ENCODE measurements at places on chromosomes 3 and 15.

DNA sequence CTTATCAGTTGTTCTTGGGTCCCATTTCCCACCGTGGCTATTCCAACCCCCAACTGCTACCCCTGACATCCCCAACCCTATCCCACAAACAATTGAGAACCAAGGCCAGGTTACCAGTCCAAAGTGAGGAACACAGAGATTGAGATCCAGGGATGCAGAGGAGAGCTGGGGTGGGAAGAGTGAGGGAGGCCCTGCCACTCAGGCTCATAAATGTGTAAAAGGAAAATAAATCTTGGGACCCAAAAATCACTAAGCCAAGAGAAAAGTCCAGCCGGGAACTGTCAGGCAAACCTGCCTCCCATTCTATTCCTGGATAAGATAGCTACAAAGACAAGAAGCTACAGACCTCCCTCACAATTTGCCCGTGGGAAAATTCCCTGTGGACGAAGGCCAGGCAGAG is 101.1 kb upstream of the DLG1 start:
- DNase-seq: no peak

- DNase-seq: no peak
Measured at GRCh38 chr3:36303286-36303685, 77.0 kb upstream of the STAC start.

- DNase-seq: no peak
Measured at GRCh38 chr3:116059421-116060096, 385.7 kb downstream of the LSAMP start.

GRCh38 chr15:40344217-40344616 is 3.5 kb upstream of the CCDC9B start:
- DNase-seq: no peak

- DNase-seq: no peak
Measured at GRCh38 chr3:154247806-154248415, 76.4 kb downstream of the DHX36 start.

- DNase-seq: no peak
Measured at GRCh38 chr3:136671921-136672320, 80.3 kb downstream of the STAG1 start.

GRCh38 chr15:59244337-59244736 is 37.7 kb downstream of the LDHAL6B start:
- no peak for DNase-seq

DNA sequence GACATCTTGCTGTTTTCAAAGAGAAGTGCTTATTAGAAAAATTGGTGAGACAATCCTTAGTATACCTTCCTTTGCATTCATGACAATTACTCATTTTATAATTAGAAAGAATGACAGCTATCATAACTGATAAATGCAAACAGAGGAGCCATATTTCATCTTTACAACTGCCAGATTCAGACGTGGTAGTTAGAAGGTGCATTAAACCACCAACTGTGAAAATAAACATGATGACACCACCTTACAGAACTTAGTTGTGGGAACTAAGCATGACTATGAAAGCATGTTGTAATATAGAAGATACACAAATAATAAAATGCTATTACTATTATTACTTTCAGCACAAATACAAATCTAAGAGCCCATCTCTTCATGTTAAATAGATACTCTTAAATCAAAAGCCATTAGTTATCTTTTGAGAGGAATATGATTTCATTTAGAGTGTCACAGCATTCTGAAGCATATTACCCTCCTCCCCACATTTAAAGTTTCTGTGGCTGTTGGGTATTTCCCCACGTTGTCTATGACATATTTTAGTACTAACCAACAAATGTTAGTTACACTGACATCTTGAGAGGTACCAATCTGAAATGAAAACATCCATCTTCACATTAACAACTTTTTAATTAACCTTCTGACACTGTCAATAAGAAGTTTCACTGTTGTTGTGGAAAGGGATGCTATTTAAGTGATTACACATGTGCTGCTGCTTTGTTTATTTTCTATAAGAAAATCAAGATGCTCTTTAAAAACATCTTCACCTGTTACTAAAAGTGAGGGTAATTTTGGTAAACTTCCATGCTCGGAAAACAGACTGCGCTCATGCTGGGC is 163.8 kb downstream of the LSAMP start:
- DNase-seq: no peak

- DNase-seq: no peak
Measured at GRCh38 chr3:131223373-131224289, 157.9 kb upstream of the NUDT16 start.

DNA sequence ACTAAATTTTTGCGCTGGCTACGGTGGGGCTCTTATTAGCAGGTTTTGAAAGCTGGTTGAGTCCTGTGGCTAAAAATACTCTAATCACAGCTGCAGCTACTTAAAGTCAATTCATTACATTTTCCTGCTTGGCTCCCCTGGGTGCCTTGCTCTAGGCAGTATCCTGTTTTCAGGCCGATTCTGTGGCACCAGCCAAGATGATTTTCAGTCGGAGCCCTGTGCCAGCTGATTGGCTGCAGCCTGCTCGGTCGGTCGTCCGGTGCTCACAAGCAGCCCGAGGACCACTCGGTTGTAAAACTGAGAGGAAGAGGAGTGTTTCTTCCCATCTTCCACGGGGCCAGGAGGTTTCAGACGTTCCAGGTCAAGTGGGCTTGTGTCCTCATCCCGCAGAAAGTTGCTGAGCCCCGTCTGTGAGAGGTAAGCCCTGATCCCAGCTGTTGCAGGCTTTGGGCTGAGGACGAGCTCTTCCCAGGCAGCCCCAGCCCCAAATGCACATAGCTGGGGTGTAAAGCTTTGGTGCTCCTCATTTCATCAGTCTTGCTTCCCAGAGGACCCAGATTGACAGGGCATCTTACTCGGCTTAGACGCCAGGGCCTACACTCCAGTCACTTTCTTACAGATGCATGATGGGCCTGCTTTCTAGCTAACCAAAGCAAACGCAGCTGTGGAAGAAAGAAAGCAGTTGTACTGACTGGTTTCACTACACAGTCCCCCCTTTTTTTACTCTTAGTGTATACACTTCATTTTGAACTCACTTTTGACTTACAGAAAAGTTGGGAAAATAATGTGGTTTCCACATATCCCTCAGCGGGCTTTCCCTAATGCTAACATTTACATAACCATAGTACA is 15.9 kb downstream of the LYSMD4 start:
- DNase-seq: no peak

GRCh38 chr3:47571391-47572175 is 7.1 kb downstream of the CSPG5 start:
- DNase-seq: no peak

DNA sequence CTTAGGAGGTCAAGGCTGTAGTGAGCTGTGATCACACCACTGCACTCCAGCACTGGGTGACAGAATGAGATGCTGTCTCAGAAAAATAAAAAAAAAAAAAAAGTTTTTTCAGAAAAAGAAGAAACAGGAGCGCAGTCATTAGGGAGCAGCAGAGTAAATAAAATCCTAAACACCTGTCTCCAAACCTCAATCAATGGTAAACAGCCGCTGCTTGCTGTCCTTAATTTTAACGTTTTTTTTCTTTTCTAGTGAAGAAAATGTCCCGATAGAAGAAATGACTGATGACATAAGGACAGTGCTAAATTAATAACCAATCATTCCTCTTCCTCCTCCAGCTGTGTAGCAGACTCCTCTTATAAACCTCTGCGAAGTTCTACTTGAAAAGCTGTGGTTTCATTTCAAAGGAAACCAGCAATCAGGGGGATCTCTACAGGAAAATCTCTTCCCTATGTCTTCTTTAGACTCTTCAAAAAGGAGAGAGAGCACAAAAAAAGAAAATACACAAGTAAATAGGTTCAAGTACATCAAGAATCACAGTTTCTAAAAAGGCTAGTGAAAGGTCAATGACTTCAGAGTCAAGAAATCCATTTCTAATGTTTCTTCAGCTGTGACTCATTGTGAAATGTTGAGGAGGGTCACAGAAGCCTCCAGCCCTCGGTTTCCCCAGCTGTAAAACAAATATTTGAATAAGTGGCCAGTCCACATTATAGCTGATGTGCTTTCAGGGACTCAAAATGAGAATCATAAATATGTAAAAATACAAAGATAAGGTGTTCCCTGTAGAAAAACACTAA is 127.6 kb downstream of the TMCO5A start:
- no peak for DNase-seq

DNA sequence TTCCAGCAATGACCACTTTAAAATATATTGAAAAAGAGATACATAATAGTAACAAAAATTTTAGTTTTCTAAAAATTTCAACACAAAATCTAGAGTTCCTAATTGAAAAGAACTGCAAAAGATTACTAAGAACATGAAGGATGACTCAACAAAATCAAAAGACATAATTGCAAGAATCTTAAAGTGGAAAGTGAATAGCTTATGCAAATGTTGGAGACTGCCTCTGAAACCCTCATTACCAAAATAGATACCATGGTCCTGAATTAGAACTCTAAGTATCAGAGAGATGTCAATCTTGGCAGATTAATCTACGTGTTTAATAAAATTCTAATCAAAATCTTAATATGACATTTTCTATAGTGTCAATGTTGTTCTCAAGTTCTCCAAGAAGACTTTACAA is 60.7 kb upstream of the SGO1 start:
- no peak for DNase-seq

DNA sequence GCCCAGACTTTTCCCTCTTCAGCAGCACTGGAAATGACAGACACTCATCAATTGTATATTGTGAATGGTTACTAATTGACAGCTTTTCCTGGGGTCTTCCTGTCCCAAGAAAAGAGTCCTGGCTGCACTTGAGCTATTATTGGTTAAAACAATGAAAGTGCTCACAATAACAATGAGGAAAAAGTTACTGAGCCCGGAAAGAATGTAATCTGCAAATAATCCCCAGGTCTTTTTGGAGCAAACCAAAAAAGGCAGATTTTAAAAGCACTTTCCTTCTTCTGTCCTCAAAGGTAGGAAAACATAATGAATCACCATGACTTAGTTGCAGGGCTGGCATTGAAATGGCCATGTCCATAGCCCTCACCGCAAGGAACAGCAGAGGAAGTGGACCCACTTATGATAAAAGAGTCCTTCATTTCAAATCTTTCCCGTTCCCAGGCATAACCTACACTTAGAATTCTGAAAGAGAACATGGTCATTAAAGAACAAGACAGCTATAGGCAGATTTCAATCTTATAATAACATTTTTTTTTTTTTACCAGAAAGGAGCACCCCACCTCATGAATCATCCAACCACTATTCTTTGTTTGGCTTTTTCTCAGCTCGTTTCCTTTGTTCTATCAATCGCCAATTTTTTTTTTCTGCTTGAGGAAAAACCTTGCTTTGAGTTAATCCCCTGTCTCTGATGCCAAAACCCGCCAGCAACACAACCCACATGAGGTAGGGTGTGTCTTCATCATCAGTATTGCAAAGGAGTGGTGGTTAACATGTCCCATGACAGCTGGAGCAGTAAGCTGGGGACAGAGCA is 35.5 kb upstream of the ATP1B3 start:
- peak; percentile 6 for DNase-seq

DNA sequence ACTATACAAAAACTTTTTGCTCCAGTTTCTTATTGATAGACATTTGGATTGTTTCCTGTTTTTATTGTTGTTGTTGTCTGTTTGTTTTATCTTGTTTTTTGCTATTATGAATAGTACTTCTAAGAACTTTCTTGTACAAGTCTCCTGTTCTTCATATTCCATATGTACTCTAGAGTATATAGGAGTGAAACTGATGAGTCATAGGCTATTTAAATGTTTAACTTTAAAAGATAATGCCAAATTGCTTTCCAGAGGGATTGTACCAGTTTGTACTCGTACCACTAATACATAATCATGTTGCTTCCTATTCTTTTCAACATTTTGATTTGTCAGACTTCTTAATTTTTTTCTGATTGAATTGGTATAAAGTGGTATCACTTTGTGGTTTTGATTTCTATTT is 19.6 kb downstream of the LRRC49 start:
- no peak for DNase-seq

DNA sequence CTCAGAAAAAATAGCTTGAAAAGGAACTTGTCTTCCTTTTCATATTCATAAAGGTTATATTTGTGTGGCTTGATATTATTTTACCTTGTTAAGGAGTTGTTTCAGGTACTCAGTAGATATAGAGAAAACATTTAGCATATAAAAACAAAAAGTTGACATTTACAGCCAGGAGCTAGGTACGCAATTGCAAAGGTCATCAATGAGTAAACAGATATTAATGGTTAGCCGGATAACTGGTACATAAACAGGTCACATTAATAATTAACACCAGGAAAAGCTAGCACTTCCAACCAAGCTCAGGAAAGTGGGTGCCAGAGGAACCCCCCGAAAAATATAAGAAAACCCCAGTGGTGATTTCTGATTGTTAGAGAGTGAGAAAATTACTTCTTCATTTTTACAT is 146.6 kb upstream of the NR2F2 start:
- no peak for DNase-seq

GRCh38 chr3:12916159-12916558 is 74.8 kb upstream of the RPL32 start:
- peak; percentile 50 for DNase-seq

- DNase-seq: no peak
Measured at GRCh38 chr15:100454148-100454547, 74.6 kb downstream of the CERS3 start.

DNA sequence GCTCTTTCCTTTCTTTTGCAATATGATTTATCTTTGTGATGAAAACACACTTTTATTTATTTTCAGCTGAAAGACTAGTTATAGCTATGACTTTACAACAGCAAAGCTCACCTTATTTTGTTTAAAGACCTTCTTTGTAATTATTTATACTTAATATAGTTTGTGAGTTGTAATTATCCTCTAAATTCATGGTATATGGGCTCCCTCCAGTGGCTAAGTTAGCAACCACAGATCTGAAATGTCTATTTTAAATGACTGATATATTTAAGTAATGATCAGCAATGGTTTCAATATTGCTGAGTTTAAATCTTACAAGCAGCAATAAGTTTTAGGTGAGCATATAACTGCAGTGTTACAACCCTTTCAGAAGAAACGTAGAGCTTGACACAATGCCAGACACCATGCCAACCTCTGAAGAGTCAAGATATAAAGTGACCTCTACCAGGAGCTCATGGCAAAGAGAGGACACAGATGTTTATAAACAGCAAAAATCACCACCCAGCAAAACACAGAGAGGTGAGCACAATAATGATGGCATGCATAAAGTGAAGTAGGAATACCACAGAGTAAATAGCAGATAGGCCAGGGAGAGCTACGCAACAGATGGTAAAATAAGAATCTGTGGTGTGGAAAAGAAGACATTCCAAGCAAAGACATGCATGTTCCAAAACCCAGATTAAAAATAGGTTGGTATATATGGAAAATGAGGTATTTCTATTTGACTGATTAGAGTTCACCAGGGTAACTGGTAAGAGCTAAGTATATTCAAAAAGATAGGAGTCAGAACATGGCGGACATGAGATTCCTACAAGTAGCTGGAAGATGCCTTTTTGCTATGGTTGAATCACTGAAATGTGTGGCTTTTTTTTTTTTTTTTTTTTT is 143.7 kb upstream of the ZNF385D start:
- DNase-seq: no peak

- no peak for DNase-seq
Measured at GRCh38 chr3:32764481-32764880, 53.3 kb upstream of the TRIM71 start.
